ENCODE measurements at places on chromosomes 12 and 14. TPM values are rescaled to one million over a fixed set of nuclear protein-coding genes. Genes with fewer than 3 reads are reported as not detected.

SMIM41 gene
- not detected for total RNA-seq

DNA sequence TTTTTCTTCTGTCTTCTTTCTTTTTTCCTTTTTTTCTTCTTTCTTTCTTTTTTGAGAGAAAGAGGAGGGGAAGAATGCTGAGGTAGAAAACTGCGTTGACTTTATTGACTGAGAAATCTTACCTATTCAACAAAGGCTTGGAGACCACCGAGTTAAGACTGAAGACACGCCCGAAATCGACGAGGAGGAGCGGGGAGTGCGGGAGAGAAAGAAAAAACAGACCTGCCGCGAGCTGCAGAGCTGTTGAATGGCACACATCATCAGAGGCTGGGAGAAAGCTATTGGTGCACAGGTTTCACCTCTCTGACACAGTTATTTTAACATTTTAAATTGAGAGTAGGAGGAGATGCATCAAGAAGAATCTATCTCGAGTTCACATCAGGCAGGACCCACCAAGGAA lies 5.1 kb downstream of the ASCL1 start:
- no peak for DNase-seq

DNA sequence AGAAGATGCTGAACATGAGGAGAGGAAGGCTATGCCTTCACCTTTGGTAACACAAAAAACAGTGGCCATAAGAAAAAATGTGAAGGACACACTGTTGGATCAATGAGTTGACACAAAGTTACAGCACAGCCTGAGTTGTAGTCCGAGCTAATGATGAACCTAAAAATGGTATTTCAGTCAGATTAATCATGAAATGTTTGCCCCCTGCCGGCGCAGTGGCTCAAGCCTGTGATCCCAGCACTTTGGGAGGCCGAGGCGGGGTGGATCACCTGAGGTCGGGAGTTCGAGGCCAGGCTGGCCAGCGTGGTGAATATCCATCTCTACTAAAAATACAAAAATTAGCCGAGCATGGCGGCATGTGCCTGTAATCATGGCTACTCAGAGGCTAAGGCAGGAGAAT lies 1.3 kb upstream of the CAPRIN2 start:
- DNase-seq, result peak; percentile 39

- DNase-seq, result no peak
These were observed 235.1 kb upstream of the PWP1 start for GRCh38 chr12:107450541-107450940.

DNA sequence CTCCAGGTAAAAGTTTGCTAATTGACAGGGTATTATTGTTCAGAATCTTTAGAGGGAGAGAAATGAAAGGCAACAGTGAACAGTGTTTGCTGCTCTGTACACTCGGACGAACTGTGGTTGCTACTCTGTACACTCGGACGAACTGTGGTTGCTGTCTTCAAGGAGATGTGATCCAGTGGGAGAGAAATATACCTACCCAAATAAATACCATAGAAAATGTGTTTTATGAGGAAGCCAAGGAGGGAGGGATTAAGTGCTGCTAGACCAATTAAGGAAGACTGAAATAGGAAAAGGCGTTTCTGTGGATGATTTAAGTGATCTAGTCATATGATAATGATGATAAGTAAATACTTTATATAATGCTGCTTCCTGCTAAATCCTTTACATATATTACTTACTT lies 2.7 kb downstream of the STK38L start:
- no peak for DNase-seq

GRCh38 chr14:96002498-96002884 lies 36.7 kb upstream of the C14orf132 start:
- no peak for DNase-seq
